Stimulated activated CD8-positive, alpha-beta memory T cell treated with anti-CD3 and anti-CD28 coated beads, Interleukin-15, amount 100 ng/mL, for 24 hours (primary cell): ENCODE measurements at places on chromosomes 4 and X.

DNA sequence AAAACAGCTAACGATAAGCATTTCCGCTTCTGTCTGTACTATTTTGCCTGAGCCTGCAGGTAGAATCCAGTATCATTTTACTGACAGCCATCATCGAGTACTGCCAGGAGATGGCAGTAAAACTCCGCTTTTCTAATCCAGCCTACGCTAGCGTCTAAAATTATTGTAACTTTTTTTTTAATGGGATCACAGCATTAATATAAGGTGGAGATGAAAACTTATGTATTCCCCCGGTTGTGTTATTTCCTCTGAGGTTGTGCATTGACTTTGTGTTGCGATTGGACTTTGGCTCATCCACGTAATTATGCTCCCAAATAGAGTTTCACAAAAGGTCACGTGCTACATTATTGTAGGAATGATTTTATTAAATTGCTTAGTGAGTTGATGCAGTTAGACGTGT lies 248.1 kb downstream of the C4orf33 start:
- DNase-seq, result no peak

DNA sequence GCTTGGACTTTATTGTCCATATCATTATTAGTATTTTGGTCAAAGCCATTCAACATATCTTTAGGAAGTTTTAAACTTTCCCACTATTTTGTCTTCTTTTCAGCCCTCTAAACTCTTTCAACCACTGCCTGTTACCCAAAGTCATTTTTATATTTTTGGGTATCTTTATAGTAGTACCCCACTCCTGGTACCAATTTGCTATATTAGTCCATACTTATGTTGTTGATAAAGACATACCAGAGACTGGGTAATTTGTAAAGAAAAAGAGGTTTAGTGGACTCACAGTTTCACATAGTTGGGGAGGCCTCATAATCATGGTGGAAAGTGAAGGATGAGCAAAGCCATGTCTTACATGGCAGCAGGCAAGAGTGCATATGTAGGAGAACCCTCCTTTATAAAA lies 271.4 kb downstream of the KLHL4 start:
- DNase-seq, result no peak

DNA sequence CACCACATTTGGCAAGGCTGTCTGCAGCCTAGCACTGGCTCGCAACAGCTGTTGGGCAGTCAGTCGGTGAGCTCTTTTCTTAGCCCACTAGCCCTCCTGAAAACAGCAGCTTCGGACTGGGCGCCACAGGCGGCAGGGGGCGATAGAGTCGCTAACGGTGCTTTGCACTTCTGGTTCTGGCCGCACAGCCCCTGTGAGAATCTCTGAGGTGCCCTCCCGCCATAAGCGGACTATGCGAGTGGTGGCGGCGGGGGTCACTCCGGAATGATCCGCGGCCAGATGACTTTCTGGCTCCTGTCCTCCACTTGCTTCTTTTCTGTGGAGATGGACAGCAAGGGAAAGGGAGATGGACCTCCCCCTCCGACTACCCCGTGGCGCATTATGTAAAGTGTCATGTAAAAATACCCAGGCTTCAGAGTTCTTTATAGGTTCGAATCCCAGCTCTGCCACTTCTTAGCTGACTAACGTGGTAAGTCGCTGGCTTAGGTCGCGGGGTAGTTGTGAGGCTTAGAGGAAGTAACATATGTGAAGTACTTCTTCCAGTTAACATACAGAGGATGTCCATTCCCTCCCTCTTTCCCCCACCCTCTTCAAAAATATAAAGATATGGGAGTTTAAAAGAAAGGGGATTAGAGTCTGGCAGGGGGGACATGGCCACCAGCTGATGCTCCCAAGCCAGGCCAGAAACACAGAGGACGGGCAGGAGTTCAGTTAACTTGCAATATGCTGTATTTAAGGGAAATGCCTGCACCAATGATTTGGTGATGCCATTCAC lies 11.0 kb downstream of the ARHGAP36 start:
- DNase-seq, result no peak

GRCh38 chrX:125622899-125623298 lies 303.2 kb downstream of the TEX13C start:
- no peak for DNase-seq

GRCh38 chrX:104325213-104325585 lies 70.5 kb upstream of the ESX1 start:
- DNase-seq, result no peak

- DNase-seq, result no peak
Observed at GRCh38 chrX:47662144-47662657, 3.2 kb upstream of the UXT start.

- DNase-seq, result no peak
Observed at GRCh38 chr4:76407440-76408119, 13.4 kb downstream of the CCDC158 start.
